ENCODE measurements at places on chromosomes 12 and 14.

DNA sequence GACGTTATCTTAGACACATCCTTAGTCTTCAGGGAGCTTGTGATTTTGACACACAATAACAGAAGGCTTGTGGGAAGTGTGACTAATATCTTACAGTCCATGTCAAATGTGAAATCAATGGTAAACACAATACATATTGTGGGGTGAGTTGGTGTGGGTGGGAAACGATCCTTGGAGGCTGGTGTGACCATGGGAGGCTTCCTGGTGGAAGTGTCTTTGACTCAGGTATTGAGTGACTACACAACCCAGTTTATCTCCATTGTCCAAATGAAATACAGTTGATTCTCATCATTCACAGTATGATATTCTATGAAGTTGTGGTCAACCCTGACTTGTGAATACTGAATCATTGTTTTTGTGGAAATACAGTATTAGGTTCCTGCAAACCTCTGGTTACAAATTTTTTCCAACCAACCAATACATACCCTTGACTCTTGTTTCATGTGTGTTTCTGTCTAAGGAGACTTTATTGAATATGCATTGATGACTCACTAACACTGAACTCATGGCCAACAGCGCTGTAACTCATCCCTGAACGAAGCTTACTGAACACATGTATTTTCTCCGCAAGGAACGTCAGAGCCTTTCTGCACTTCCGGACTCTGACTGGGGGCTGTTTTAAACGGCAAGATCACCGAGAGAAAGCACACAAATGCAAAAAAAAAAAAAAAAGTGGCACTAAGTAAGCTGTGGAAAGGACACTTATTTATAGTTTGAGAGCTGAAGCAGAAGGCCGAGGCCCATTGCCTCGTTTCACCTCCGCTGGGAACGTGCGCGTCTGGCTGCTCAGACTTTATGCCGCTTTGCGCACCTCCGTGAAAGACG lies 59.0 kb downstream of the CLMN start:
- no peak for DNase-seq

DNA sequence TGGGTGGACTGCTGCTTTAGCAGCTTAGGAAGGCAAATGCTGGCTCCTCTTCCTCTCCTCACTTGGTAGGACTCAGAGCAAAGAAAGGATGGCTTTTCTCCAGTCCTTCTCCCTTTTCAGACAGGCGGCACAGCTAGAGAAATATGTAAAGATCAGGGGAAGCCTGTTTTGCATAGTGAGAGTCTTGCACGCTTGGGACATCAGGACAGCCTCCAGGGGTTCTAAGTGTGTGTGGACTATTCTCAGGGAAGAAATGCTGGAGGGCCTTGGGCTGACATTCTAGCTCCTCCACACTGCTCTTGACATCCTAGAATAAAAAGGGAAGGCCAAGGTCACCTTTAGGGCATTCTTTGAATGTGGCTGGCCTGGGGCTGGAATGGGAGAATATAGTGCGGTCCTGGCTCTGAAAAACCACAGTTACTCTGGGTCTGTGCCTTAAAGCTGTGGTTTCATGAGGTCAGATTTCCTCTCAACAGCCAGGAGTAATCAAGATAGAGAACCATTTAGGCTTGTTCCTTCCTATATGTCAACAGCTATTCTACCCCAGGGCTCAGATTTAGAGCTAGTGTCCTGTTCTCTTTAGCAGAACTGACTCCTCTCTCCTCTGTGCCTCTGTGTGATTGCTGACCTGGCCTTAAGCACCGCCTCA lies 24.3 kb downstream of the CMA1 start:
- DNase-seq, result no peak

- no peak for DNase-seq
These were observed 300.3 kb downstream of the SYT1 start for GRCh38 chr12:79164890-79165289.

DNA sequence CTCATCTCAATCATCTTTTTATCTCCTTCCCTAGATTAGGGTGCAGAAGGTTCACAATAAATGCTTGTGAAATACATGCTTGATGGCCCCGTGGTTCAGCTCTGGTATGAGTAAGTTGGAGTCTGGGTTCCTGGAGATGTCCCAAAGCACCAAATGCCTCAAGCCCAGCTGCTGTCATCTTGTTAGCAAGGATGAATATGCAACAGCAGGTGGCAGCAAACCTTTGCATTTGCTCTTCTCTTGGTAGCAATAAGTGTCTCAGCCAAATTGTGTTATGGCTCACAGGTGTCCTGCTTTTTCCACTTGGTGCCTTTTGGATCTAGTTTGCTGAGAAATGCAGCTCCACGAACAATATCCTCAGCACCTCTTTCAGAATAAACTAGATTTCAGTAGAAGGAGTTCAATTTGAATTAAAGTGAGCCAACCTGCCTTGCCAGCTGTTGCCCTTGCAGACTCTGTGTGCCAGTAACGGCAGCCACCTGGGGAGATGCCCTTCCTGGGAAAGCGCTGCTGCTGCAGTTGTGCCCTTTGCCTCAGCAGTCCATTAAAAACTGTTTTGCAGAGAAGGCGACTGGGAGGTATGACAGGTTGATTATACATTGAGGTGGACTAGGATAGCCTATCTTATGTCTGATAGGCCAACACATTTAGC lies 417.3 kb downstream of the SNAPC1 start:
- no peak for DNase-seq

DNA sequence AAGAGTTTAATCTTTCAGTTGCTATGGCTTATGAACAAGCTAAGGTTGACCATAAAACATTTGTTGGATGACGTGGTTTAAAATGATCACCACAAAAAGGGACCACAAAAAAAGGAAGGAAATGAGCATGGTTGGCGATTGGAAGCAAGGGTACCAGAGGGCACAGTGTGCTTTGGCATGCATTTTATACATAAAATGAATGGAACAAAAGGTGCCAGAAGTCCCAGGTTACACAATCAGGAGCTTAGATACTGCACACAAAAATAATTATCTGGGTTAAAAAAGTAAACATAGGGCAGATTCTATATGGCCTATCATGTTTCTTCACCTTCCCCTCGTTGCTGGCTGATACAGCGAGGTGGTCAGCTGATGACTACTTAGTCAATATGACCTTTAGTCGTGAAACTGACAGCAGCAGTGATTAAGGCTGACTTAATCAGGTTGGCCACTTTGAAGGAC lies 50.7 kb downstream of the ZC3H14 start:
- no peak for DNase-seq

DNA sequence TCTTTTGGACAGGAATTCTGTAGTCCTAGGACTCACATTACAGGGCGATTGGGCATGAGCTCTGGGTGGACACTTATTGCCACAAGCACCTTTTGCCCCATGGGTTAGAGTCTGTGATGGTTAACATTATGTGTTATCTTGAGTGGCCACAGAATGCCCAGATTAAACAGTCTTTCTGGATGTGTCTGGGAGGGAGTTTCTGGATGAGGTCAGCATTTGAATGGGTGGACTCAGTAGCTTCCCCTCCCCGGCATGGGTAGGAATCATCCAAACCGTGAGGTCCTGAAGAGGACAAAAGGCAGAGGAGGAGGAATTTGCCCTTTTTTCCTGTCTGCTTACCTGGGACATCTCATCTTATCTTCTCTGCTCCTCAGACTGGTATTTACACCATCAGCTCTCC lies 85.6 kb downstream of the BMP4 start:
- DNase-seq, result no peak

DNA sequence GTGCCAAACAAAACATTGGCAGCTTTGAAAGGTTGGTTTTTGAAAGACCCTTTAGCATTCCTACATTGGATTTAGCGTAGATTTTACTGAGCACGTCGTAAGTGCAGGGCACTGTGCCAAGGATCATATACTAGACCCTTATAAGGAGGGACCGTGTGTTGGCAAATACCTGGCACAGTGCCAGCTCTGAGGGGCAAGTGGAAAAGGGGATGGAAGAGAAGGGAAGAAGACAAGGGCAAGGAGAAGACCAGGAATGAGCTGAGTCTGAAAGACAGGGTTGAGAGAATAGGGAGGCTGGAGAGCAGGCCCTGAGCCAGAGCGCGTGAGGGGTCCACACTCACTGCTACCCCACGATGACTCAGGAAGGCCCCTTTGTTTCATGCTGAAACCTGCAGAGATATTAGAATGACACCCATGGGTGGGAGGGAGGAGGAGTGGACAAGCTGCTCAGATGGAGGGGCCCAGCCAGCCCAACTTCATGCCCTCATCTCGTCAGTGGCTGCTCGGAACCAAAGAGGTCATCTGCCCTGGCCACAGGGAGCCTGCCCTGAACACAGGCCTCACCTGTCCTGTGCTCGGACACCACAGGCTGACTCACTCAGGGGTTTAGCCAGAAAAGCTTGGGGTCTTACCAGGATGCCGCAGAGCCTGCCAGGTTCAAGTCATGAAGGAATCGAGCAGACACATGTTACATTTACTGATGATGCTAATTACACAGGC lies 25.0 kb downstream of the RAB35 start:
- no peak for DNase-seq

GRCh38 chr14:77457115-77457521 lies 283 bp downstream of the VIPAS39 start:
- DNase-seq, result no peak

GRCh38 chr12:78269620-78270019 lies 438.9 kb downstream of the NAV3 start:
- no peak for DNase-seq

GRCh38 chr14:94447206-94447605 lies 5.4 kb downstream of the SERPINA11 start:
- DNase-seq, result no peak

DNA sequence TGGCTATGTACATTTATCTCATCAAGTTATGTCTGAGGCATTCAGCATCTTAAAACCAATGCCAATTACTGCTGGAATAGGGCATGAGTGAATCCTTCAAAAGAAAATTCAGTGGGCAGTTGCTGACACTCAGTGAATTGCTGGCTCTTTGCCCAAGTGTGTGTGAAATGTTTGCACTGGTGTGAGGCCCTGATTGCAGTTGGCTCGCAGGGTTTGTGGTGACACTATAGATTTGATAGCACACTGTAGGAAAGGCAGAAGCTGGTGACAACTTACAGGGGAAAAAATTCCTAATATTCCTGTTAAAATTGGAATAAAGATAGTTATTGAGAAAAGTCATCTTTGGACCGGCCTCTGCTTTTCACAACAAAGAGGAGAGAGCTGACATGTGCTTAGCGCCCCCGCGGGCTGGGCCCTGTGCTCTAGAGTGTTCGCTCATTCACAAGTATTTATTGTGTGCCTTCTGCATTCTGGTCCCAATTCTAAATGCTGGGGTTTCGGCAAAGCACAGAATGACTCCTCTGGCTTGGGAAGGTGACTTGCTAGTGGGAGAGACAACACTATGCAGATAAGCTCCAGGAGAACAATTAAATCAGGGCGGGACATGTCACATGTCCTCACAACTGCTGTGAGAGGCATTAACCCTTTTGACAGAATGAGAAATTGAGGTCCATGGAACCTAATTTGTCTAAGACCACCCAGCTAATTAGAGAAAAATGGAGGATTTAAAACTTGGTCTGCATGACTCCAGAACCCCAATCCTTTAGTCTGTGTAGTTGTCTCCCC lies 418.7 kb downstream of the NPAS3 start:
- no peak for DNase-seq

DNA sequence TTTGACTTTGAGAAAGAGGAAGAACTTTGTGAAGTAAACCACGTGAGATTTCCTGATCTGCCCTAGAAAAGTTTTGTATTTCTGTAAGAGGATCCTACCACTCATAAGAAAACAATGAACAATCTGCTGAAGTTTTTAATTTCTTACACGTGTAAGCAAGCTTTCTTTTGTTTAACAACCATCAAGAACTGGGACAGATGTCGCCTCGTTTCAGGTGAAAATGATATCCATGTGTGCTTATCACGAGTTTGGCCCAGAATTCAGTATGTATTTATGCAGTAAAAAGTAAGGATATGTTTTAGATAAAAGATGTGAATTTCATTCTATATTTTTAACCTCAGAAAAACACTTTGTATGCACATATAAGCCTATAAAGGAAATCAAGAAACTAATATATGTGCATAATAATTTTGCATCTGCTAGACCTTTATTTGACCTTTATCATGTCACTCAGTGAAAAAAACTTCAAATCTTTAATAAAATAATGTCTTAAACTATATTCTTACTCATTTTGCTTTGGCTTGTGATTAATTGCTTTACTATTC lies 56.9 kb upstream of the DHRS4 start:
- no peak for DNase-seq

DNA sequence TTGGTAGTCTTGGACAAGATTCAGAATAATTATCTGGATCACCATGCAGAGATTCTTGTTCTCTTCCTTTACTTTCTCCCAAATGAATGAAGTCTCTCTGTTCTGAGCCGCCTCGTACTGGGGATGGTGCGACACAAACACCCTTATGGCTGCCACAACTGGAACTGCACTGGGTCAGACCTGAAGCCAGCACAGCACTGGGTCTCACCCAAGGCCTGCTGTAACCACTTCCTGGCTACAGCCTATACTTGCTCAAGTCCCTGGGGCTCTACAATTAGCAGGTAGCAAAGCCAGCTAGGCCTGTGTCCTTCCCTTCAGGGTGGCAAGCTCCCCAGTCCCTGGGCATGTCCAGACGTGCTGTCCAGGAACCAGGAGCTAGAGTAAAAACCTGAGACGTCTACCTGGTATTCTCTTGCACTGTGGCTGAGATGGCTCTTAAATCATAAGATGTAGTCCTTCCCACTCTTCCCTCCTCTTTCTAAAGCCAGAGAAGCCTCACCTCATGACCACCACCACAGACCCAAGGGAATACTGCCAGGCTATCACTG lies 27.6 kb downstream of the IFNG start:
- no peak for DNase-seq

DNA sequence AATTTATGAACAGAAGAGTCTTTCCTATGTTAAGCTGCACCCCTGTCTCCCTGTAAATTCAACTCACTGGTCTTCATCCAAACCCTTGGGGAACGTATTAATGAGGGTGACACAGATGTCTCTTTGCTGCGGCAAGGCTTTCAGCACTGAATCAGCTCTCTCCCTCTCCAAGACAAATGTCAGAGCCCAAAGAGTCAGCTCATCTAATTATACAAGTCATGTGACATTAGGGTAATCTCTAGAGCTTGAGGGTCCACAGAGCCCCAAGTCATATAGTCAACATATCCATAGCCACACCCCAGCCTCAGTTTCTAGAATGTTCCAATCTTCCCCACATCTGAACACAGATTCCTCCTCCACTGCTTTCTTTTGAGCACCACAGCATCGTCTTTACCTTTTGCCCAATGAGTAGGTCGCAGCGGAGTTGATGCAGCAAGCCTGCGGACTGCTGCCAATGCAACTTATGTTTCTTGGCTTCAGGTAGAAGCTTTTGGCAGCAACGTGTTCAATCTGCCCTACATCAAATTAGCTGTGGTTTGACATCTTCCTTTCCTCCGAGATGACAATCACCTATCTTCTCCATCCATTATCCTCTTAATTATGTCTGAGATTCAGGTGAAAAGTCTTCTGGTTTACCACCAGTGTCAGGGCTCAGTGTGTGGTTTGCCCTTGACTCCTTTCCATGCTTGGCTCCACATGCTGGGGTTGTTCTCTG lies 5.3 kb downstream of the BATF start:
- DNase-seq, result no peak

DNA sequence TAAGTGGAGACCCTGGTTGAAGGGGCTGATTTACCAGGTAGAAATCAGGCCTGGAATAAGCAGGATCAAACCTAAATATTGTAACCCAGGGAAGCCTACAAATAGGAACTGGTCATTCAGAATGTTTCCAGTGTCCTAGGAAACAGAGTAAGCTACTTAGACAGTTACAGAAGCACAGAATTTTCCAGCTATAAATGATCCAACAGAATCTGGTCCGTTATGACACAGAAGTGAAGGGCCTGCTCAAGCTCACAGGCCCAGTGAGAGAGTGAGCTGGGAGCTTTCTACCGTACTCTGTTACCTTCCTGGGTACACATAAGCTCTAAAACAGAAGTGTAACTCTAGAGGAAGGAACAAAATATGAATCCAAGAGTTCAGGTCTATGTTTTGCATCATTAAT lies 119.1 kb downstream of the TTC7B start:
- no peak for DNase-seq

GRCh38 chr12:32756476-32757066 lies 874 bp upstream of the YARS2 start:
- no peak for DNase-seq
